ENCODE measurements at places on chromosomes 5 and 9. TPM values are rescaled to one million over a fixed set of nuclear protein-coding genes. Genes with fewer than 3 reads are reported as not detected.

- H3K36me3 ChIP-seq, result no peaks in the 10 kb centered on the region
- no peaks in the 10 kb centered on the region for H3K27me3 ChIP-seq
- DNase-seq, result no peak
- H3K4me1 ChIP-seq, result peaks cover 17% of the 10 kb centered on the region
Measured at GRCh38 chr9:33860200-33860871, 43.4 kb downstream of the UBE2R2 start.

The ACOT12 gene
- polyA plus RNA-seq, result not detected

DNA sequence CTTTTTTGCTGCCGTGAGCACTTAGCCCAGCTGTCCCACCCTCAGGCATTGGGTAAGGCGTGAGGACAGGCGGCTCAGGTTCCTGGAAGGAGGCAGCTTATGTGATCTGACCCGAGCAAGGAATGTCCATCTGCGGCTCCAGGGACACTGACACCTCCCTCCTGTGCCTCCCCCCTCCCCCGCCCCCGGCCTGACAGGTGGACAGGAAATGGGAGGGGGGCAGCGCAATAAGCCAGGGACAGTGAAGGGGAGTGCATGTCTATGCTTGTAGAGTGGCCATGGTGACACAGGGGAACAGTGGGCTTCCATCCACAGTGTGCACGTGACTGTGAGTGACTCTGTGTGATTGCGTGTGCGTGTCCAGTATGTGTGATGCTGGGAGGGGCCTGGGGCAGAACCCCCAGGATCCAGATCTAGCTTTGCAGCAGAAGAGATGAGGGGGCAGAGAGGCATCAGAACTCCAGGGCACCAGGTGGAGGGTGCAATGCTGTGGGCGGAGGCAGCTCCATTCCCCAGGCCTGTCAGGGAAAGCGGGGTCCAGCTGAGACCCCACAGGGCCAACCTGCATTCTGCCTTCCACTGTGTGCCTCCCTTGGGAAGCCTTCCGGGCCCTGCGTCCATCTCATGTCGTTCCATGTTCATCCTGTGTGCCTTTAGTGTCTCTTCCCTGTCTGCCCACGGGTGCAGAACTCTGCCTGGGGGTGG, 30.5 kb downstream of the CNTFR start:
- H3K27me3 ChIP-seq, result no peaks in the 10 kb centered on the region
- H3K4me1 ChIP-seq, result peaks cover 20% of the 10 kb centered on the region
- H3K27ac ChIP-seq, result peak overlapping the region; percentile 3
- no peak overlapping the region for H3K4me3 ChIP-seq
- no peaks in the 10 kb centered on the region for H3K36me3 ChIP-seq

GRCh38 chr9:126664900-126665643, 51.3 kb downstream of the LMX1B start:
- H3K27me3 ChIP-seq, result peaks cover 17% of the 10 kb centered on the region
- peak; percentile 61 for DNase-seq
- H3K4me3 ChIP-seq, result peak overlapping the region; percentile 9
- no peak overlapping the region for H3K27ac ChIP-seq

- peak overlapping the region; percentile 16 for H3K4me3 ChIP-seq
- no peak for DNase-seq
- no peaks in the 10 kb centered on the region for H3K27me3 ChIP-seq
- peaks cover 50% of the 10 kb centered on the region for H3K4me1 ChIP-seq
- peak overlapping the region; percentile 15 for H3K27ac ChIP-seq
- H3K36me3 ChIP-seq, result no peaks in the 10 kb centered on the region
Measured at GRCh38 chr5:143395638-143396352, 7.7 kb downstream of the NR3C1 start.

The TIMD4 gene
- polyA plus RNA-seq, result 0.45 TPM

- H3K36me3 ChIP-seq, result no peaks in the 10 kb centered on the region
- no peak overlapping the region for H3K4me3 ChIP-seq
- no peak overlapping the region for H3K27ac ChIP-seq
- no peaks in the 10 kb centered on the region for H3K4me1 ChIP-seq
- no peaks in the 10 kb centered on the region for H3K27me3 ChIP-seq
Measured at GRCh38 chr9:87069690-87070089, 122.4 kb upstream of the GAS1 start.

GRCh38 chr5:117999939-118000549, 988.3 kb downstream of the DTWD2 start:
- no peak overlapping the region for H3K4me3 ChIP-seq
- no peak overlapping the region for H3K27ac ChIP-seq
- DNase-seq, result no peak

The FBXW2 gene
- polyA plus RNA-seq, result 19.2 TPM

DNA sequence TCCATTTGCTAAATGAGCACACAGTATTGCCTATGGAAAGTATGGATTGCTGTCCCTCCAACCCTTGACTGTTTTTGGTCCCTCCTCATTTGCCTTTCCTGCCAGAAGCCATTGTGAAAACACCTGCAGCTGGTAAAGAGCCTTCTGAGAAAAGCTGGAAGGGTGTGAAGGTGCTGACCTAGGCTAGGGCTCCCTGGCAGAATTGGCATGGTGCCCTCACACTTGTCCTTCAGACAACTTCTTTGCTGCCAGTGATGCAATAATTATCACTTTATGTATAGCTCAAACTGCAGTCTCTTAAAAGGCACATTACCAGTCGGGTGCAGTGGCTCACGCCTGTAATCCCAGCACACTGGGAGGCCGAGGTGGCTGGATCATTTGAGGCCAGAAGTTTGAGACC, 4.2 kb downstream of the TXNDC15 start:
- no peaks in the 10 kb centered on the region for H3K36me3 ChIP-seq
- peaks cover 28% of the 10 kb centered on the region for H3K4me1 ChIP-seq
- peak; percentile 50 for DNase-seq
- no peaks in the 10 kb centered on the region for H3K27me3 ChIP-seq

The NUTM2F gene
- not detected for polyA plus RNA-seq

The PCDHA9 gene
- polyA plus RNA-seq, result not detected

The CERCAM gene
- 10.6 TPM for polyA plus RNA-seq

- no peaks in the 10 kb centered on the region for H3K4me1 ChIP-seq
- no peak overlapping the region for H3K27ac ChIP-seq
- no peak overlapping the region for H3K4me3 ChIP-seq
- no peak for DNase-seq
- peaks cover 1% of the 10 kb centered on the region for H3K36me3 ChIP-seq
Measured at GRCh38 chr5:72353046-72353445, 32.9 kb downstream of the PTCD2 start.

Measured in stomach (tissue), 19 donors.